Hematopoietic multipotent progenitor cell treated with erythropoietin and hydrocortisone succinate and interleukin-3 and kit ligand, for 8 days (in vitro differentiated cells): ENCODE measurements at places on chromosomes 4 and X.

GRCh38 chrX:42755815-42756214, 22.1 kb downstream of the PPP1R2C start:
- DNase-seq, result no peak

- no peak for DNase-seq
These were observed 77.8 kb upstream of the NFKB1 start for GRCh38 chr4:102423375-102423774.

DNA sequence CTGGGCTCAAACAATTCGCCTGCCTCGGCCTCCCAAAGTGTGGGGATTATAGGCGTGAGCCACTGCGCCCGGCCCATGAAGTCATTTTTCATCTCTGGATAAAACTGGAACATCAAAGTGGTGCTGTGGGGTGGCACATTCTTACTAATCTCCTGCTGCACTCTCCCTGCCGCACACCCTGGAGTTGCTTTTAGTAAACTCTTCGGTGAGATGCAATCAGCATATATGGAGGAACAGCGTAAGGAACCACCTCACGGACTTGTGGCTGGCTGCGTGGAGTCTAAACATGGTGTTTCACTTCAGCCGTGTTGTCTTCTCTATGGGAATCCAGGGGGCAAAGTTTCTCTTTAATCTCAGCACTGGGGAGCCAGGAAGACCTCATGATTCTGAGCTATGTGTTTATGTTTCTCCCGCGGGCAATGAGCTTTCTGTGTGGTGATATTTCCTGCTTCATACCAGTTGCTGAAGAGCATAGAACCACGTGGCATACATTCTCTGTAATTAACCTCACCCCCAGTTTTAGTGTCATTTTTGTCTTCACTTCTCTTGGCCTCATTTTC, 2.1 kb upstream of the RHOH start:
- DNase-seq, result peak; percentile 64

DNA sequence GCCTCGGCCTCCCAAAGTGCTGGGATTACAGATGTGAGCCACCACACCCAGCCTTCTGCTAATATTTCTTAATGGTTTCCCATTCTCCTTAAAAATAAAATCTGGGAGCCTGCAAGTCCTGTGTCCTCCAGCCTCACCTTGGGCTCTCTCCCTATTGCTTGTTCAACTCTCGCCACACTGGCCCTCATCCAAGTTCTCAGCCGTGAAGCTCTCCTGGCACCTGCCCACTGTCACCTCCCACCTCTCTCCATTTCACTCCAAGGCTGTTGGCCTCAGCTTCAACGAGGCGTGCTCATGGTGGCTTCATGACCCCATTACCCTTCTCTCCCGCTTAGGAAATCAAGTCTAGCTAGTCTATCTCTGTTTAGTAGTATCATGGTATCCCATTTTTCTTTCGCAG, 9.5 kb upstream of the ETNPPL start:
- DNase-seq, result no peak

GRCh38 chr4:38752941-38753806, 29.6 kb downstream of the TLR10 start:
- no peak for DNase-seq

GRCh38 chr4:472881-473569, 25.9 kb downstream of the ZNF721 start:
- DNase-seq, result peak; percentile 37

DNA sequence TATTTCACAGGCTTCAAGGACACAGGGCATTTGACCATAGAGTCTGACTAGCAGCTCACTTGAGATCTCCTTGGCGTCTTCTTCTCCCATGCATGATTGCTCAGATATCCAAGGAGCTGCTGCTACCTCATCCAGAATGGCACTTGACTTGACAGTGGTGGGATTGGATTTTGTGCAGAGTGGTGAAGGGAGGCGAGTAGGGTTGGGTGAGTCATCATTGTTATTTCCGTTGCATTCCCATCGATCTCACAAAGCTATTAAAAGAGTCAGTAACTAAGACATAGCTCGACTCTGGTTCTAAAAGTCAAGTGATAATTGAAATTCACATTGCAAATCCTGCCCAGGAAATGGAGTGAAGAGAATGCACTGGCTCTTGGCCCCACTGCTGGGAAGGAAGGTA, 27.7 kb downstream of the NHSL2 start:
- no peak for DNase-seq

DNA sequence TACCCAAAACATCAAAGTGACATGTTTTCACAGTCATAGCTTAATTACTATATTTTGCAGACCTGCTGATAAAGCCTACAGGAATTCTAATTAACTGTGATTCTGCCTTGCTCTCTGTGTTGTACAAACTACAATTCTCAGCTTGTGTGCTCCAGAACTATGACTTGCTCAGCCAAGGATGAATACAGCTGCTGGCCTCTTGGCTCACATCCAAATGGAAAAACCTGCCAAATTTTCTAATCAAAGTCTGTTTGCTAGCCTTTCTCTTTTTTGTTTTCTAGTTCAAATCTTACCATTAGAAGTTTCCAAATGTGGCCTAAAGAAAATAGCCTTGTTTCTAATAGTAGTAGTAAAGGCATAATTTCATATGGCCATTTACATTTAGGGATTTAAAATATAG, 1176.8 kb downstream of the FAM133A start:
- no peak for DNase-seq

GRCh38 chr4:85787133-85787532, 312.2 kb downstream of the ARHGAP24 start:
- no peak for DNase-seq

DNA sequence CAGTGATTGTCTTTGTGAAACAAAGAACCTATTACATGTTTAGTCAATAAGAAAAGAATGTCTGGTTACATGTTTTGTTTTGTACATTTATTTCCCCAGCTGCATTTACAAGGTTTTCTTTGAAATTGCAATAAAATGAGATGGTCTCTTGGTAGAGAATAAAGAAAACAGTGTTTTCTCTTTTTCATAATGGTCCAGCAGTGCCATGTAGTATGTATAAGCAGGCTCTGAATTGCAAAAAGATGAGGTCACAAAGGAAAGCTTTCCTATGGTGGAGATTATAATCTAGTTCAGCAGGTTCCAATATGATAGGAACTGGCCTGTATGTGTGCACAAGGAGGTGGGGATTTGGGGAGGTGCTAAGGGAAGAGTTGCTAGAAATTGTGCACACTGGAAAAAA, 1417.3 kb downstream of the STIM2 start:
- DNase-seq, result no peak
